Smooth muscle cell of the pulmonary artery (primary cell): ENCODE measurements at places on chromosomes 1 and 21. TPM values are rescaled to one million over a fixed set of nuclear protein-coding genes. Genes with fewer than 3 reads are reported as not detected.

C1orf210 gene
- not detected in 2 replicates for total RNA-seq

ESPN gene
- total RNA-seq, result 0.07 TPM in 1 of 2 replicates, not detected in the other

GIPC2 gene
- total RNA-seq, result 0.20 and 1.4 TPM in 2 replicates

TMEM200B gene
- total RNA-seq, result 4.3 and 12.2 TPM in 2 replicates

ACTL8 gene
- 0.07 TPM in 1 of 2 replicates, not detected in the other for total RNA-seq

CYP4Z1 gene
- total RNA-seq, result not detected in 2 replicates

PPIAL4G gene
- total RNA-seq, result not detected in 2 replicates

KCNE2 gene
- total RNA-seq, result not detected in 2 replicates

SERINC2 gene
- total RNA-seq, result 4.0 and 13.4 TPM in 2 replicates

SLC9C2 gene
- total RNA-seq, result 0.03 TPM in 1 of 2 replicates, not detected in the other

TSPEAR gene
- total RNA-seq, result not detected in 2 replicates

HSD3B2 gene
- total RNA-seq, result not detected in 2 replicates

AIRE gene
- total RNA-seq, result 0.03 and 0.07 TPM in 2 replicates
